CD8-positive, alpha-beta T cell (primary cell): ENCODE measurements at places on chromosomes 11 and 22.

- no peak for DNase-seq
Measured at GRCh38 chr11:133383201-133383600, 149.1 kb downstream of the OPCML start.

DNA sequence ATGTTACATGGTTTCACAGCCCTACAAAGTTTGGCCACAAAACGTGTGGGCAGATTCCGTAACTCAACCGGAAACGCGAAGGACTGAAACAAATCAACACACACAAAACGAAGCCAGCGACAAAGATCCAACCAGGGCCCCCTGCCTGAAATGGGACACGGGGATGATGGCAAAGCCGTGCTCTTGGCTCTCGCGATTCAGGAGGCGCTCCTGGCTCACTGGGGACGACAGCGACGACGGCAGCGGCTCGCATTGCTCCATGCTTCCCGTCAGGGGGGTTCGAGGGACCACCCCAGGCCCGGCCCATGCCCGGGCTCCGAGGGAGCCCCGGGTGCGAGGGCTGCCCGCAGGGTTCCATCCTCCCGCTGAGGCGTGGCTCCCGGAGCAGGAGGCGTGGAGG is 4786.8 kb upstream of the OR11H1 start:
- peak; percentile 12 for DNase-seq

DNA sequence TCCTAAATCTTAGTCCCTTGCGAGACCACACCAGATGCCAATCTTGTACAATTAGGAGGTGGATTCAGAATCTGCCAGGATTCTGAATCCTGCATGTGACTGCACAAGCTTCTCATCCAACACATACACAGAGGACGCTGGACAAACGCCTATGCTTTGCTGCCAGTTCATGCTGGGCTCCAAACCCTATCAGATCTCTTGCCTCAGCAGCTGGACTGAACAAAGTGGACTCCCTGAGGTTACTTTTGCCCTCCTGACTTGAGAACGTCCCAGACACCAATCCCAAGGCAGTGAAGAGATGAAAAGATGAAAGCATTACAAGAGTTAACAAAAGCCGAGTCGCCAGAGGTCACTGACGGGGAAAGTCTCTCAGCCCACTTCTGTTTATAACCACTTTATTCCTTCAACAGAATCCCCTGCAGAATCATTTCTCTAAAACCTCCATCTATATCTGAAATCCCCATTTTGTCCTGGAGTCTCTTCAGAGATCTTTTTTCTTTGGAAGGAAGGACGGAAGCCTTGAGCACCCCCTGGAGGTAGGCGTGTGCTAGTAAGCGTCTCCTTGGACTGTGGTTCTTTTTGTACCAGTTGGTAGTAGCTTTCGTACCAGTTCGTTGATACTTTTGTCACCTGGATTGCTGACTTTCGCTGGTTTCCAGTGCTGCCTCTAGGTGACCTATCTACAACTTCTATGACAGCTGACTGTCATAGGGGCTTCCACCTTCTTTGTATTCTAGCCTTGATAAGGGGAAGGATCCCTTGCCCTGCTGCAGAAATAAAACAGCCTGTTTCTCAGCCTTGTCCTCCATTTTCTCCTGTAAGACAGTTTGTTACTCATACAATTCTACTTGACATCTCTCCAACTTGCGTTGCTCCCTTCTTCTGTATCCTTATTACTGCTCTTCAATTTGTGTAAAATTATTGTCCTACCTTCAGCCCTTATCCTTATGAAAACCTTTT is 26.1 kb upstream of the EED start:
- DNase-seq, result peak; percentile 66

GRCh38 chr11:62726915-62727164 is 417 bp downstream of the HNRNPUL2 start:
- no peak for DNase-seq

DNA sequence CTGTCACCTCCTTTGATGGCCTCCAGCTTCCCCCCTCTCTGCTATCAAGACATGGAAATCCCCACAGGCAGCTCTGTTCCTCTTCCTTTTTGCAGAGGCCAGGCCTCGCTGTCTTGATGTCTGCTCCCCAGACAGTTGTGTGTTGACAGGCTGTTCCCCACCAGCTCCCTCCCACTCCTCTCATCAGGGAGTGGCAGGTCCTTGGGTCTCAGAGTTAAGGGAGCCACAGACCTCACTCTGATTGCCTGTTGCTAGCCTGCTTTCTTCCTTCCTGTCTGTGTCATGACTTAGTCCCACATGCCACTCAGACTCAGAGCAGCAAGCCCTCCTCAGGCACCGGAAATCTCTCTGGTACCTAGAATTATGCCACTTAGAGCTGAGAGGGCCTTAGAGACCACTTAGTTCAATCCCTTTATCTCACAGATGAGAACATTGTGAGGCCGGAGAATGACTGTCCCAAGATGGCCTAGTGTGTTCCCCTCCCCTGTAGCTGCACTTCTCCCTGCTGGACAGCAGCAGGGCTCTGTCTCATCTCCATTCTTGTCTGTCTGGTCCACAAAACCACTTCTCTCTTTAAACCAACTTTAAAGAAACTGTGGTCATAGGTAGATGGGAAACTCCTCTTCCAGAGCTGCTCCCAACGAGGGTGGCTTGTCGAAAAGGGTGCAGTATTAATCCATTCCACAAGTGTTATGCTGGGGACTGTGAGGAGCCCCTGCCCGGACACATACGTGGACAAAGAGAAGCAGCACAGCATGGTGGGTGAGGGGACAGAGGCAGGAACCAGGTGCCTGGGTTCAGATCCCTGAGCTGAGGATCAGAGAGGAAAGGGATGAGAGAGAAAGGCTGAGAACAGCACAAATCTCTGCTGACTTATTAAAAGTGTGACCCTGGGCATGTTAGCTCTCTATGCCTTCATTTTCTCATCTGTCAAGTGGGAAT is 4.2 kb downstream of the AMPD3 start:
- peak; percentile 22 for DNase-seq

- DNase-seq, result no peak
Measured at GRCh38 chr22:49760630-49761571, 66.8 kb downstream of the BRD1 start.

- no peak for DNase-seq
Measured at GRCh38 chr11:47156333-47156732, 20.3 kb downstream of the ARFGAP2 start.

GRCh38 chr11:9639099-9639498 is 24.8 kb upstream of the SWAP70 start:
- DNase-seq, result no peak

DNA sequence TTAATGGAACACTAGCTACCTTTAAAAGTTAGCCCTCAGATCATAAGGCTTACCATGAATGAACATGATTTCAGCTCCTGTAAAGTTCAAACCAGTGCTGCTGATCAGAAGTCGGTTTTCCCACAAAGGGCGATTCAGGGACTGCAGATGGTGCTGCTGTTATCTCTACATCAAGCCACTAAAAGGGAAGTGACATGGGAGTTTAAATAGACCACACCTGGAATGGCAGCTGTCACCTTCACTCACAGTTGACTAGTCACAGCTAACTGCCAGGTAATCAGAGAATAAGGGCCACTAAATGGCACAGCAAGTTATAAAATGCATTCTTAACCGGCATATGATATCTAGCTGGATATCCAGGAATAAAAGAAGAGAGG is 581.1 kb upstream of the ARHGAP42 start:
- DNase-seq, result no peak

DNA sequence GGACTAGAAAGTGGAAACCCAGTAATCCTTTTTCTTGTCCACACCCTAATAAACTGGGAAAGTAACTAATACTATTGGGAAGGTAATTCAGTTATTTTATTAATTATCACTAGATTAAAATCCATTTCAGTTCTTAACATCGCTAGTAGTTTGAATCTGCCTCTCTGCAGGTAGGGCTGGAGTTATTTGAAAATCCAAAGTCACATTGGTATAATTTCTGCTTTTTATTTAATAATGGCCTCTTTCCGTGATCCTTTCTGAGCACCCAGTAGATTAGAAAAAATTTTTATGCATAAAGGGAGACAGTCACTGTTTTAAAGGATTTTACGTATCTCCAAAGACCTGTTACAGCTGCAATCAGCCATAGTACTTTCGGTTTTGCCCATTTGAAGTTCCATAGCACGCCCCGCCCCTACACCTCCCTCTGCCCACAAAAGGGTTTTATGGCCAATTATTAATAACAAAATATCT is 605 bp upstream of the COPB1 start:
- DNase-seq, result peak; percentile 59

GRCh38 chr11:69377029-69377952 is 83.3 kb downstream of the MYEOV start:
- DNase-seq, result no peak

DNA sequence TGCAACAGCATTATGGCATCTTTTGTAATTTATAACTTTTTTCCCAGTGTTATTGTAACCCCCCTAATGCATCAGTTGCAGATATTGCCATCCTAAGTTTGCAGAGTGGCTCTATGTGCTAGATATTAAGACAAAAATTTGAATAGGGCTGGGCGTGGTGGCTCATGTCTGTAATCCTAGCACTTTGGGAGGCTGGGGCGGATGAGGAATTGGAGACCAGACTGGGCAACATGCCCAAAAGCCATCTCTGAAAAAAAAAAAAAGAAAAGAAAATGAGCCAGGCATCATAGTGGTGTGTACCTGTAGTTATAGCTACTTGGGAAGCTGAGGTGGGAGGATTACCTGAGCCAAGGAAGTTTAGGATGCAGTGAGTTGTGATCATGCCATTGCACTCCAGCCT is 50.1 kb upstream of the MUC15 start:
- no peak for DNase-seq
